ENCODE measurements at places on chromosomes 4 and X.
A peak's percentile ranks its signal among the peaks of the same experiment; 100 is the strongest.

GRCh38 chr4:33961761-33962160 is 2282.6 kb downstream of the ARAP2 start:
- DNase-seq, result peak; percentile 6

DNA sequence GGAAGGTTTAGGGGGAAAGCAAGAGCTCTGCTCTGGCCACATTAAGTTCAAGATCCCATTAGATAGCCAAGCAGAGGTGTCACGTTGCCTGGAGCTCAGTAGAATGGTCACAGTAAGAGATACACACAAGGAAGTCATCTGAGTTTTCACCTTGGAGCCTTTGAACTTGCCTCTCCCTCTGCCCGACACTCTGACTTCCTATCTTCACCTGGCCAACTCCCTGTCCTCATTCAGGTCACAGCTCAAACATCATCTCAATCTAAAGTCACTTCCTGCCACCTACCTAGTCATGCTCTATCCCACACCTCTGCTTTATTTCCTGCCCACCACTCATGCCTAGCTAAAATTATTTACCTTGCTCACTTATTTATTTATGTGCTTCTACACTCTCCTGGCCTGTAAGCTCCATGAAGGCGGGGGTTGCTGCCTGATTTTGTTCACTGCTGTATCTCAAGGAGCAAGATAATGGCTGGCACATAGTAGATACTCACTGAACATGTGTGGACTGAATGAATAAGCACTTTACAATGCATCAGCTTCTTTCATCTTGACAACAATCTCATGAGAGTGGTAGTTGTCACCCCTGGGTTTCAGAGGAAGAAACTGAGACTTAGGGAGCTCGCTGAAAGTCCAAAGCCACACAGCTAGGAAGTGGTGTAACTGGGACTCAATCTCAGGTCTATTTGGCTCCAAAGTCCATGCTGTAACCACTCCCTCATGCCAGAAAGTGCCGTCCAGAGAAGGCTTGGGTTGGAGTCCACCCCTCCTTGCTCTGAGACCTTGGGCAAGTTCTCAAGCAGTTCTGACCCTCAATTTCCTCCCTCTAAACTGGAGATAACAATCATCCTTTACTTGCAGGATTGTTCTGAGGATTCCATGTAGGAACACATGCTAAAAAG is 40.3 kb downstream of the EFNB1 start:
- DNase-seq, result no peak

GRCh38 chr4:1290165-1290977 is 680 bp downstream of the MAEA start:
- peak; percentile 33 for DNase-seq

GRCh38 chrX:9847071-9847470 is 60.8 kb downstream of the SHROOM2 start:
- DNase-seq, result no peak

DNA sequence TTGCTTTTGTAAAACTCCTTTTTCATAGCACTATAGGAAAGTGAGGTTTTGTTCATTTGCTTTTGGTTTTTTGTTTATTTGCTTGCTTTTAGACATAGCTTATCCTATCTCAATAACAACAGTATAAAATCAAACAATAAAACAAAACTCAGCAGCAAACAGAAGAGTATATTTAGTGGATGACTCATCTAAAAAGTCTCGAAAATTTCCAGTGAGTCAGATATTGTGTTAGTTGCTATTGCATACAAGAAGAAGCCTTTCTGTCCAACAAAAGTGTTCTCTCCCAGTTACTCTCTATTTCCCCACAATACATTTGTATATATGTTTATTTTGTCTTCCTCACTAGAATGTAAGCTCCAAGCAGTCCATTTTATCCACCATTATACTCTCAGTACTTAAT is 36.0 kb upstream of the NPNT start:
- peak; percentile 70 for DNase-seq

- DNase-seq, result no peak
Observed at GRCh38 chr4:157667836-157668235, 447.3 kb downstream of the GRIA2 start.

- no peak for DNase-seq
Observed at GRCh38 chr4:158599765-158600498, 71.8 kb downstream of the C4orf46 start.

DNA sequence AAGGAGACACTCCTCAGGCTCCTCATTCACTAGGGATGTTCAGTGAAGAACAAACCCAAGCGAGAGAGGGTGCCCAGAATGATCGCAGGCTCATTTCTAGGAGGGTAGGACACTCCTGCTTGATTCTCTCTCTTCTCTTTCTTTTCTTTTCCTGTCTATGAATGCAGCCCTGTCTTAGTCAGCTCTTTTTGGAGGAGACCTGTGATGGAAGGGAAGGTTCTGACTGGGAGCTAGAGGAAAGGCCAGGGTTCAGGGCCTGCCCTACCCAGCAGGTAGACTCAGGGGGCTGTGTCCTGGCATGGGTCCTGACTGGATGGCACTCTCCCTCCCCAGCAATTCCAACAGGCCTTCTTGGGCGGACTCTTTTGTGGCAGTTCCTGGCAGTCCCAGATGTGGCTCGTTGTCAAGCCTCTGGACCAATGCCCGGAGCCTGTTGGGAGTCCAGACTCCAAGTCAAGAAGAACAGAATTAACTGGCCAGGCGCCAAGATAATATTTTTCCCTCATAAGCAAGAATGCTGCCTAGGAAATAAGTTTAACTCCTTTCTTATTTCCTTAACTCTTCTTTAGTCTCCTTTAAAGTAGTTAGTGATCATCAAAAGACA is 139.4 kb upstream of the SCML1 start:
- DNase-seq, result no peak

GRCh38 chrX:119999087-119999634 is 55.6 kb upstream of the NKAP start:
- DNase-seq, result no peak

DNA sequence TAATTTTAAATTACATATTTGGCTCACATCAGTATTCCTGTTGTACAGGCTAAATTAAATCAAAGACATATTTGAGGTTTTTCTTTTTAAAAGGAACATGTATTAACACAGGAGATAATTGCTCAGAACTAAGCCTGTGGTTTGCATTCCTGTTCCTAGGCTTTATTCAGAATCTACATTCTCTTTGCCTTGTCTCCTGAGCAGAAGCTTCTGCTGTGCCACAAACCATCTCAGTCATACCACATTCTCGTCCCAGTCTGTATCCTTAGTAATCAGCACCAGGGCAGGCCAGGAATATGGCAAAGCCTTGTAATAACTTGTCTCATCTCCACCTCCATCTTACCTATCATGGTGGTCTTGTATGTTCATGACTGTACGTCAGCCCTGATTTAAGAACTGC is 162.8 kb downstream of the ARHGAP24 start:
- DNase-seq, result no peak

- DNase-seq, result no peak
Observed at GRCh38 chrX:1587161-1587560, 4.2 kb upstream of the AKAP17A start.

DNA sequence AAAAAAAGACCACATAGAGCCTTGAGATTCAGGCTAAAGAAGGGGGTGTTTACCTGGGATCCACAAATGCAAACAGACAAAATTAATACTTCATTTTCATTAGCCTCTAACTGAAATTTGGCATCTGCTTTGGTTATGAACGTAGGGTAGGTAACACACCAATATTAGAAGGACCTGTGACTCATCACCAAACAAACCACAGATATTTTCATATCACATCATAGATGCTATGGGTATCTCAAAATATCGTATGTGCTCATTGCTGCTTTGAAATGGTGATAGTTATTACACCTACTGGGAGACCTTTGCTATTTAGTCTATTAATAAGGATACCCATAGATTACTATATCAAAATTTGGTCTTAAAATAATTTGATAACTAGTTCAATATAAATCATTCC is 180.6 kb upstream of the MAP3K15 start:
- peak; percentile 47 for DNase-seq

- no peak for DNase-seq
Observed at GRCh38 chrX:1322393-1322792, 14.2 kb upstream of the IL3RA start.

DNA sequence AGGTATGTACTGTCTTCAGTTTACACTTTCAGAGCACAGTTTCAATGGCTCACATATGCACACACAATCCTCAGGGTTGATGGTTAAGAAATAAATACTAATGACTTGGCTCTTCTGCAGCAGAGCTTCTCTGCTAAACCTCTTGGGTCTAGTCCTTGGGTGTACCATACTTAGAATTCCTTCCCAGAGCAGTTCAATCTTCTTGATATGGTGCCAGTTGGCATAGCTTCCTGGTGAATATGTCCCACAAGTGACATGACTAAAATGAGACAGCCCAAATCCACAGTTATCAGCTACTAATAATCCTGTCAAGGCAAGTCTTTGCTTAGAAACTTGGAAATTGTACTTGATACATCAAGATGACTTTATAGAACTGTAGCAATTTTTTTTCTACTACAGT is 654.4 kb downstream of the IQCM start:
- DNase-seq, result no peak

DNA sequence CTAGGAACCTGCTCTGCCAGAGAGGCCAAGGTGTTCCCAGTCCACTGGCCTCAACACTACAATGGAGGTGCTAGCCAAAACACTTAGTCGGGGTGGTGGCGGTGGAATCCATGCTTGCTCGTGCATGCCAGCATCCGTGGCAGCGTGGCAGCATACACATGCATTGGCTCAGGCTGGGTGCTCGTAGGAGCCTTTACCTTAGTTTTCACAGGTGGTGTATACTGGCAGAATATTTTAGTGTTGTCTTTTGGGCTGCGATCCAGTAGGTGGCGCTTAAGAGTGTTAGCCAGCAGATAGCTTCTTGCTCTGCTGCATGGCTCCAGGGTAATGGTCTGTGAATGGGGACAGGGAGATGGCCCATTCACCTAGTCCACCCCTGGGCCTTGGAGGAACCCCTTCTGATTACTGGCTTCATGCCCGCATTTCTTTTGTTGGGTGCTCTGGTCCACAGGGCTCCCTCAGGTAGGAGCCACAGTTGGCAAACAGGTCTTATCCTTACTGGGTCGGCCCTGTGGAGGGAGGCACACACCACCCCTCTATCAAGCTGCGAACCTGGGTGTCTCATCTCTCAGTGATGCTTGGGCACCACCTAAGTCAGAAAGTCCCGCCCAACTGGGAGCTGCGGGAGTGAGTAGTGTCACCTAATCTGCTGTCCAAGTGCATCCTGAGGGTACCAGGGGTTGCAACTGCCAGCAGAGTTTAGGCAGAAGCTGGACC is 40.0 kb downstream of the RIPPLY1 start:
- peak; percentile 24 for DNase-seq

DNA sequence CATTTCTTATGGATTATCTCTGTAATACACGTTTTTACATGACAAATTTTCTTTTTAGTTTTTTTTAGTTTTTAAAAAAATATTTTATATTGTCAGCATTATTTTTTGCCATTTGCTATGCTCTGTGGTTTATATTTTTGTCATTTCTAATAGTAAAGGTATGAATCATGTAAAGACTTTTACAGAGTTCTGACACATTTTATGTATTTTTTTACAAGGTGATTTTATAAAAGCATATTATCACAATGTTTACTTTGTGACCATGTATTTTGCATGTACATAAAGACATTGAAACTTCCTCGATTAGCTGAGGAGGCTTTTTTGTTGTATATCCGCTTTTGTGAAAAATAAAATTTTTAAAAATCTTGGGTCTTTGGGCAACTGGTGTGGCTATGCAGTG is 1705.1 kb downstream of the PCDH7 start:
- DNase-seq, result no peak

DNA sequence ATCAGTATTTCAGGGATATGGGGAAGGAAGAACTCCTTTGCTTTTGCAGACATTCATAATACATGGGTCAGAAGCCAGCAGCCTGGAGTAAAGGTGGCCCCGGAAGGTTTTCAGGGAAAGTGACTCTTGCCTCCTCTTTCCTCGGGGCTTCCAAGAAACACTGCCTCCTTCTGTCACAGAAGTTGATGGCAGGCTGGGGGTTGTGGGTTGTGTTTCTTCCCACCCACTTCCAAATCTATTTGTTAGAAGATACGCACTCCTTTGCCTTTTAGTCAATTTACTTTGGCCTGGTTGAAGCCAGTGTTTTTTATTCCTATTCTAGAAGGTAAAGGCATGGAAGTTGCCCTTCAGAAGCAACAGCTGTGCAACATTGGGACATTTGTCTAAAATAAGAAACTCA is 19.7 kb downstream of the KIT start:
- DNase-seq, result no peak

DNA sequence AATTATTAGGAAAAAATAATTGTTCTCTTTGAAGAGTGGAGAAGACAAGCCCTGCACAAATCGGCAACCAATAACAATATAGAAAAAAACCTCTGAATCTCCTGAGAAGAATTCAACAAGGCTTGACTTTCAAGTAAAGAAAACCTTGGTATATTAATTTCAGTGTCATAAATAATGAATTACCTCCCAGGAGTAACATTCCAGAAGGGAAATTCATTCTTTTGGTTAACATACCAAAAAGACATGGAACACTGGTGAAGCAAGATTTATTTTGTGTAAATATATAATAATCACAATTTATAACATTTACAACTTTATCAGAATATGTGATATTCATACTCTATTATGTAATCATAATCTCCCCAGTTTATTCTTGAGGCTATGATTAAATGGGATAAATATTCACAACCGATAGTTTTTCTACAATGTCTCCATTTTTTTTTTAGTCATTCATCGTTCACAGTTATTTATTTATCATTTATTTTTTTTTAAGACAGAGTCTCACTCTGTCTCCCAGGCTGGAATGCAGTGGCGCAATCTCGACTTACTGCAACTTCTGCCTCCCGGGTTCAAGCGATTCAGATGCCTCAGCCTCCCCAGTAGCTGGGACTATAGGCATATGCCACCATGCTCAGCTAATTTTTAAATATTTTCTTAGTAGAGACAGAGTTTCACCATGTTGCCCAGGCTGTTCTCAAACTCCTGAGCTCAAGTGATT is 53.0 kb upstream of the RPS6KA6 start:
- no peak for DNase-seq

- no peak for DNase-seq
Observed at GRCh38 chr4:20682853-20683252, 17.4 kb upstream of the PACRGL start.

DNA sequence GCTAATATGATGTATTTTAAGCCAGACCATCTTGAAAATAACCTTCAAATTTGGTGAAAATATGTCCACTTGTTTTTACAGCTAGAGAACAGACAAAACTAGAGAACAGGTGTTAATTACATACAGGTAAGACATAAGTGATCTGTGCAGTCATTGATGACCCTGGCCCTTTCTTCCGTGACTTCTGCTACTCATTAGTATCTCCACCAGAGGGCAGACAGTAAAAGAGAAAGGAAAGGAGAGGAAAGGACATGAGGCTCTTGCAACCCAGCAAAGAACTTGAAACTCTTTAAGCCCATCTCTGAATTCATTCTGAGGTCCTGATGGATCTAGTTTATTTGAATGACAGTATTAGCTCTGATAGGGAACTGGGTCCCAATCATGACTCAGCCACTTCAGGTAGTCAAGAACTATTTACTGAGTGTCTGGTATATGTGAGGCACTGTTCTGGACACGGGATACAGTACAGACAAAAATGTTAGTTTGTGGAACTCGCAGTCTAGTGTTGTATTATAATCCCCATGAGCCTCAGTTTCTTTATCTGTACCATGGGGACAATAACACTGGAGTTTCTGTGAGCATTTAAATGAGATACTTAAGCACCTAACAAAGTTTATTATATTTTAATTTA is 121.0 kb upstream of the TEX13D start:
- DNase-seq, result peak; percentile 44

Measured in mammary epithelial cell (primary cell).